Skeletal muscle cell (primary cell): ENCODE measurements at places on chromosomes 5 and 9.
A peak's percentile ranks its signal among the peaks of the same experiment; 100 is the strongest.

- no peak for DNase-seq
These were observed 63.9 kb downstream of the C9orf152 start for GRCh38 chr9:110143950-110144545.

- DNase-seq: no peak
These were observed 69.8 kb downstream of the ECPAS start for GRCh38 chr9:111414406-111414805.

- no peak for DNase-seq
These were observed 11.2 kb upstream of the TBC1D9B start for GRCh38 chr5:179918742-179919486.

DNA sequence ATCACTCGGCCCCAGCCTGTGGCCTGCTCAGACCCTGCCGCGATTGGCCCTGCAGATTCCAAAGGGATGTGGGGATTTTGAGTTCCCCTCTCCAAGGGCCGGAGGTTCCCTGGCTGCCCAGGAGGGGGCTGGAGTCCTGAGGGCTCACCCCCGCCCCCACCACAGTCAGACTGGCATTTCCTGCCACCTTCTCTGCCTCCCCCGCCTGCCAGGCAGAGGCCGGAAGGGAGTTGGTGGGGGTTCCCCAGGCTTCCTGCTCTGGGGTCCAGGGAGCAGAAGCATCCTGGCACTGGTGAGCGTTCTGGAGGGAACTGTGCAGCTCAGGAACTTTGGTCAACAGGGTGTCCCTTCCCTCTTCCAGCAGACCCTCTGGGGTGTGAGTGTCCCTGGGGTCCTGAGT lies 70.6 kb downstream of the RXRA start:
- DNase-seq: no peak

- no peak for DNase-seq
These were observed 80.5 kb downstream of the SMIM15 start for GRCh38 chr5:61081741-61082140.

DNA sequence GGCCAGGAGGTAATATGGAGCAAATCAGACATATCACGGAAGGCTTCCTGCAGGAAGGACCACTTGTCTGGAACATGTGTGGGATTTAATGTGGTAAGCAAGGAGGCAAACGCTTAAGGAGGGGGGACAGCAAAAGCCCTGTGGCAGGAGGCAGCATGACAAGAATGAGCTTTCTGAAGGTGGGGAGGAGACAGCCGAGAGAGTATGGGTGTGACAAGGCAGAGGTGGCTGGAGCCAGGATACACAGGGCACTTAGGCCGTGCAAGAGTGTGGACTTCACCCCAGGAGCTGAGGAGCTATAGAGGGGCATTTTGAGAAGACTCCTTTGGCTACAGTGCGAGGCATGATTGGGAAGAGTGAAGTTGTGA lies 14.4 kb upstream of the S1PR3 start:
- DNase-seq: no peak

GRCh38 chr5:114391321-114391720 lies 29.5 kb downstream of the KCNN2 start:
- DNase-seq: no peak

- DNase-seq: no peak
These were observed 319.3 kb upstream of the GRAMD2B start for GRCh38 chr5:126103868-126104267.

- DNase-seq: no peak
These were observed 8.3 kb upstream of the ZBTB34 start for GRCh38 chr9:126852086-126852688.

DNA sequence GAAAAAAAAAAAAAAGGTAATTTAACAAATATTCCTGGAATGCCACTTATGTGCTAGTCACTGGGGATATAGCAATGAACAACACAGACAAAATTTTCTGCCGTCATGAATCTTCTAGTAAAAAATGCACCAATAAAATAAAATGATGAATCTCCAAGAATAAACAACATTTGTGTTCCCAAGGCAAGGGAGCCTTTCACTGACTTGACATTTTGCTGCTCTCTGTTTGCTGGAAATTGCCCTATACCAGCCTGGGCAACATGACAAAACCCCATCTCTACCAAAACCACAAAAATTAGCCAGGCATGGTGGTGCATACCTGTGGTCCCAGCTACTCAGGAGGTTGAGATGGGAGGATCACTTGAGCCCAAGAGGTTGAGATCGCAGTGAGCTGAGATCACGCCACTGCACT lies 64.5 kb upstream of the ERBIN start:
- DNase-seq: peak; percentile 72

- DNase-seq: no peak
These were observed 60.6 kb upstream of the IQGAP2 start for GRCh38 chr5:76342474-76342873.

GRCh38 chr5:12095808-12096281 lies 191.6 kb upstream of the CTNND2 start:
- DNase-seq: no peak

GRCh38 chr9:127816362-127816725 lies 13.7 kb downstream of the FPGS start:
- no peak for DNase-seq

DNA sequence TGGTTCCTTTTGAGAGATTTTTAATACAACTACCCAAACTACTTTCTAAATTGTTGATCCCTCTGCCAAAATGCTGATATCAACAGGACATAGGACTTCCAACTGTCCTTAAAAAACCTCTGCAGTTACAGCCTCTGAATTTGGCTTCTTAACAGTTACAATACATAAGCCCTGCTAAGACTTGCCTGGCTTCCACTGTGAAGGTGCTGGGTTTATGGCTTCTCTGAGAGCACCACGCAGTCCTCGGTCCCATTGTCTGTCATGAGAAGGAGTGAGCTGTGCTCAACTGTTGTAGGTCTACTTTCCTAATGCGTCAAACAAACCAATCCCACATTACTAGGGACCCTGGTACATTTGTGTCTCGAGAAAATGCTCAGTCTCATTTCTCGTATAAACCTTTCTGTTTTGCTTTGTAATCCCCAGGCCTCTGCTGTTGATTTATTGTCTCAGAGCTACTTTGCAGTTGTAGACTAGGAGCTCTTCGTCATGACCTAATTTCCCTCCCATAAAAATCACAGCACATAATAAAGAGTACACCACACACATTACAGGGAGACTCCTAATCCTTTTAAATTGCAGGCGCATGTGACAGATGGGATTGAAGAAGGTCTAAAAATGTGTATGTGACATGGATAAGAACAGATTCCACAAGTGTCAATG lies 274.9 kb downstream of the NR3C1 start:
- DNase-seq: no peak

GRCh38 chr5:91339063-91339705 lies 43.9 kb downstream of the ARRDC3 start:
- DNase-seq: no peak

DNA sequence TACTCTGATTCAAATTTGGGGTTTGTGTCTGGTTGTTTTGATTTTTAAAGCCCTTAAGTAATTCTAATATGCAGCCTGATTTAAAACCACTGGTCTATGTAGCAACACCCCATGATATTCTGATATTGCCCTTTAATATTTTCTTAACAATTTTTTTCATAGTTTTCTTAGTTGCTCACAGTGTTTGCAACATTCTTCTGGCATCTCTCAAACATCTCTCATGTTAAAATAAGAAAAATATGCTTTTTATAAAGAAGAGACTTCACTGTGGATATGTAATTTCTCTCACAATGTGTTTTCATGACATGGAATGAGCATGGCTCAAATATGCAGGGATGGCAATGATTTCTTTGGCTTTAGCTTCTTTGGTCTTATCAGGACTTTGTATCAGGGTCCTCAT lies 183.7 kb downstream of the TAF11L14 start:
- DNase-seq: no peak

- no peak for DNase-seq
These were observed 147.5 kb downstream of the LURAP1L start for GRCh38 chr9:12922224-12922866.

- DNase-seq: no peak
These were observed 8.9 kb upstream of the TOR4A start for GRCh38 chr9:137268538-137269201.

DNA sequence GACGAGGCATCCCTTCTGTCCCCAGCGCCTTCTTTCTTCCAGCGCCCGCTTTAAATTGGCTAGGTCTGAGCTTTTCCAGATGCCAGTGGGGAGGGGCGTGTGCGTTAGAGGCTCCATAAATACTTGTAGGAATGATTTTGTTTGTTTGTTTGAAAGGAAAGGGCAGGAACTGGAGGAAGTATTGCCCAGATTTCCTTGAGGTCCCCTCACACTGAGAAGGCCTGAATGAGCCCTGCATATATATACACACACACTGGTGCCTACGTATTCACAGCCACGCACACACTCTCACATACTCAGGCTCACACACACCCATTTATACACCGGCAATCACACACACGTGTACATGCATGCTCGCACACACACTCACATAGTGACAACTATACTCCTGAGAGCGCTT lies 1.0 kb upstream of the SLIT3 start:
- no peak for DNase-seq

DNA sequence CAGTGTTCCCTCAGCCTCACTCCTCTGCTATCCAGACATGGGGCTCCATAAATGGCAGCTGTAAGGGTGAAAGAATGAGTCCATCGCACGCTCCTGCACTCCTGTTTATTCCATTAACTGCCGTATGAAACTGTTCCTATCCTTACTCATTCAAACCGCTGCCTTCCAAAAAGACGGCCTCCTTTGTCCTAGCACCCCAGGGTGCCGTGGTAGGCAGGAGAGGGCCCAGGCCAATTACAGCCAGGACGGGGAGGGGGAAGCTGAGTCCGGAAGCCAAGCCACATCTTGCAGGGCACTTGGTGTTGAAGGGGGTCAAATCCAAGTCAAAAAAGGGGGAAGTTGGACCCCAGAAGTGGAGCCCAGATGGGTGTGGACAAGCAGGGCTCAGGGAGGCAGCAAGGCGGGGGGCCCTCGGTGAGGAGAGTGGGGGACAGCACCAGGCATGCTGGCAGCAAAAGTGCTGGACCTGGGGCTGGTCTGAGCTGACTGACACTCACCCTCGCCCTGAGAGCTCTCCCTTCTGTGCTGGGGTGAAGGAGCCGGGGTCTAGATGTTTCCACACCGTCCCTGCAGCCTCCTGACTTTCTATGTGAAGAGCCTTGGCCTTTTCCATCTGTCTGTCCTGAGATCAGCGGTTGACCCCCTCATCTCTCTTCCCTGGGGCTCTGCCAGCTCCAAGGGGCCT lies 63.3 kb downstream of the COL23A1 start:
- DNase-seq: no peak

DNA sequence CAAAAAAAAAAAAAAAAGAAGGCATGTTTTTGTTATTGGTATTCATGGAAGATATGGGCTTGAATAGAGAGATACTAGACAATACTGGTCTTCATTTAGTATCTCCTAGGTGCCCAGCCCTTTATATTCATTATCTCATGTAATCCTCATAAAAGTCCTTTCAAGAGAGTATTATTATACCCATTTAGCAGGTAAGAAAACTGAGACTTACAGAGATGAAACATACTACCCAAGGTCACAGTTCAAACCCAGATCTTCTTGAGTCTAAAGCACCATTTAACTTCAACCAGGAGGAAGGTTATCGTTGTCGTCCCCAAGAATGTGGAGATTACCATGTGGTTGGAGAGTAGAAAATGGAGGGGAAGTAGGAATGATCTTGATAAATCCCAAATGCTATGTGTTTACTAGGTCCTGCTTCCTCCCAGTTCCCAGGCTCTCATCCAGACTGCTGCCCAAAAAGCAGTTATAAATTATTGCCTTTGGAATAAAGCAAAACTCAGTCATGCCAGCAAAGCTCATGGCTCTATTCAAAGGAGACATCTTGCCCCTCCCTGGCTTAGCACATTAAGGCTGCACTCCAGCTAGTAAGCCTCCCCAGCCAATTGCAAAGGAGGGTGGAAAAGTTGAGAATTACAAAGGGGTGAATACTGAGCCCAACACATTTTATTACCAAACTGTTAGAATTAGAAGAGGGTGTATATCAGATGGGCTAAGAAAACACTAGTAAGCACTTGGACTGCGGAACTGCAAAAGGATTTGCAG lies 163.9 kb downstream of the PIK3R1 start:
- DNase-seq: no peak

DNA sequence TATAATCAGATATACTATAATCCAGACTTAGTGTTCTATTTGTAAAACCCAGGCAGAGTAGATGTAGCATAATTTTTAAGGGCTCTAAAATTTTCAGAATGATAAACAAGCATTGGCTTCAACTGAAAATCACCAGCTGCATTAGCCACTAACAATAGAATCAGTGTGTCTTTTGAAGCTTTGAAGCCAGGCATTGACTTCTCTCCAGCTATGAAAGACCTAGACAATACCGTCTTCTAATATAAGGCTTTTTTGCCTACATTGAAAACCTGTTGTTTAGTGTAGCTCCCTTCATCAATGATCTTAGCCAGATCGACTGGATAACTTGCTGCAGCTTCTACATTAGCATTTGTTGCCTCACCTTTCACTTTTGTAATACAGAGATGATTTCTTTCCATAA lies 1877.3 kb upstream of the ACO1 start:
- DNase-seq: no peak

- DNase-seq: no peak
These were observed 234.9 kb downstream of the SPATA31D1 start for GRCh38 chr9:82223442-82223841.

DNA sequence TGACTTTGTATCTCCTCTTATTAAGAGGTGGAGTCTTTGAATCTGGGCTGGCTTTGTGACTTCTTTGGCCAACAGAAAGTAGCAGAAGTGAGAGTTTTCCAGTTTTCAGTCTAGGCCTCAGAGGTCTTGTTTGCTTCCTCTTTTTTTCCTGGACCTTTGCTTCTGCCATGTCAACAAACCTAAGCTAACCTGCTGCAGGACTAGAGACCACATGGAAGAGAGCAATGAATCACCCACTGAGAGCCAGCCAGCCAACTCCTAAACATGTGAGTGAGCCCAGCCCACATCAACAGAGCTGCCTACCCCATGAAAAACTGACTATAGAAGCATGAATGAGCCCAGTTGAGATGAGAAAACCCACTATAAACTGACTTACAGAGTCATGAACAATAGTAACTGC lies 29.9 kb downstream of the MRPL22 start:
- no peak for DNase-seq

GRCh38 chr9:126626127-126626925 lies 12.6 kb downstream of the LMX1B start:
- no peak for DNase-seq
